Pons (tissue), 1 donor: ENCODE measurements at places on chromosomes 1 and 21.

- DNase-seq = no peak
Measured at GRCh38 chr21:46023555-46023954, 42.0 kb downstream of the COL6A1 start.

GRCh38 chr1:216814576-216815259 lies 91.5 kb upstream of the ESRRG start:
- no peak for DNase-seq

GRCh38 chr21:31326522-31327242 lies 17.4 kb downstream of the TIAM1 start:
- DNase-seq = peak; percentile 49

- no peak for DNase-seq
Measured at GRCh38 chr1:6099787-6100765, 54.4 kb downstream of the KCNAB2 start.

DNA sequence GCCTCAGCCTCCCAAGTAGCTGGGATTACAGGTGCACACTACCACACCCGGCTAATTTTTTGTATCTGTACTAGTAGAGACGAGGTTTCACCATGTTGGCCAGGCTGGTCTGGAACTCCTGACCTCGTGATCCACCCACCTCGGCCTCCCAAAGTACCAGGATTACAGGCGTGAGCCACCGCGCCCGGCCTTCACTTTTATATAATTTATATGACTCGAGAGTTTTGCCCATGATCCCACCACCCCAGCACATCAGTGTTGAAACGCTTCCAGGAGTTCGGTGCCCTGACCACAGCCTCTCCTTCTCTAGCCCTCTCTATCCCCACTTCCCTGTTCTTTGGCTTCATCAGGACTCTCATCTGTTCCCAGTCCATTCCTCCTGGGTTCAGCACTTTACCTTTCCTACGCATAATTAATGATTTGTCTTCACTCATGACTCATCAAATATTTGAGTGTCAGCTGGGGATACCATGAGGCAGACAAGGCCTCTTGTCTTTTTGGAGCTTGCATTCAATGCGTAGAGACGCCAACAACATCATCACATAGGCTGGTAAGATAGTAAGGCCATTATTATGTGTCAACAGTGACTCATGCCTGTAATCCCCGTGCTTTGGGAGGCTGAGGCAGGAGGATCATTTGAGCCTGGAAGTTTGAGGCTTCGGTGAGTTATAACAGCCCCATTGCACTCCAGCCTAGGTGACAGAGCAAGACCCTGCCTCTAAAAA lies 1.4 kb downstream of the PMF1 start:
- DNase-seq = peak; percentile 38

DNA sequence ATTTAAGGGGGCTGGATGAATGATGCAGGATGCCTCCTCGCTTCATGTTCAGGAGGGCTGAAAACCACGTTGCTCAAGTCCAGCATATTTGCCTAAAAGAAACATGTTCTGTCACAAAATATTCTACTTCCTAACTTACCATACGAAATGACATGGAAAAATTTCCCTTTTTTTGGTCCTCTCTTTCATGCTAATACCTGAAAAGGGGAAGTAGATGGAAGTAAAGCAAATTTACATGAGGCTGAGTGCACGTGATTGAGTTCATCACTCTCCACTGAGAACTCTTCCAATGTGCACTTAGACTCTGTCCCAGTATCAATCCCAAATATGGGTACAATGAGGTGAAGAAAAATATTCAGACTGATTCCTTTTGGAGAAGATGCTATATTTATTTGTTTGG lies 23.0 kb downstream of the XCL2 start:
- no peak for DNase-seq

- no peak for DNase-seq
Measured at GRCh38 chr1:179447489-179447888, 81.7 kb downstream of the AXDND1 start.

GRCh38 chr1:2597441-2598328 lies 11.1 kb downstream of the PRXL2B start:
- no peak for DNase-seq

DNA sequence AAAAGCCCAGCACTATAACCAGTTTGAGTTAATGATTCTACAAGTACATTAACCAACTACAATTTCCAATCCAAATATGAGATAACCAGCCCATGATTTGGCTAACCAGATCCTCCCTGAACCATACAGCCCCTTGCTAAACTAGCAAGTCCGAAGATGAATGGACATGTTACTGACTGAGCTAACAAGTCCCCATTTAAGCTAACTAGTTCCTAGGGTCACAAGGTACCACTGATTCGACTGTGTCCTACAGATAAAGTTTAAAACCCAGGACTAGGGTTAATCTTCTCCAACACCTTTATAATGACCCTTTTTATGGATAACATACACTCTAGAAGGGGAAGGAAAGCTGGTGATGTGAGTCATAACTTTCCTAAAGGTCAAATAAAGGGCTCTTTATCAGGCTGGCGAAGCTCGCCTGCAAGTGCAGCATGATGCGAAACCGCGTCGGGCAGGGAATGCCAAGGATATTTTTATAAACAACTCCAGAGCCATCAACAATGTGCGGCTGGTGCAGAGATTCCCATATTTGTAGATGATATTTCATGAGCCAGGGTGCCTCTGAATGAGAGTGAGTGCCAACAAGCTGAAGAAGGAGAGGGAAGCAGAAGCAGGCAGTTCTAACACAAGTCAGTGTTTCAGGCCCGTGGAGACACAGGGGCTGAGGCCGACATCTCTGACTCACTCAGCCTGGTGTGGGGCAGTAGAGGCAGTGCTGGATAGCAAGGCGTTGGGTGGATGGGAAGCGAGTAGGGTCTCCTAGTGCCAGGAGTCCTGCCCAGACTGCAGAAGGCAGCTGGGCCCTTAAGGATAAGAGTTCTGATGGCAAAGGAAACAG lies 75.6 kb upstream of the ROR1 start:
- DNase-seq = peak; percentile 56

DNA sequence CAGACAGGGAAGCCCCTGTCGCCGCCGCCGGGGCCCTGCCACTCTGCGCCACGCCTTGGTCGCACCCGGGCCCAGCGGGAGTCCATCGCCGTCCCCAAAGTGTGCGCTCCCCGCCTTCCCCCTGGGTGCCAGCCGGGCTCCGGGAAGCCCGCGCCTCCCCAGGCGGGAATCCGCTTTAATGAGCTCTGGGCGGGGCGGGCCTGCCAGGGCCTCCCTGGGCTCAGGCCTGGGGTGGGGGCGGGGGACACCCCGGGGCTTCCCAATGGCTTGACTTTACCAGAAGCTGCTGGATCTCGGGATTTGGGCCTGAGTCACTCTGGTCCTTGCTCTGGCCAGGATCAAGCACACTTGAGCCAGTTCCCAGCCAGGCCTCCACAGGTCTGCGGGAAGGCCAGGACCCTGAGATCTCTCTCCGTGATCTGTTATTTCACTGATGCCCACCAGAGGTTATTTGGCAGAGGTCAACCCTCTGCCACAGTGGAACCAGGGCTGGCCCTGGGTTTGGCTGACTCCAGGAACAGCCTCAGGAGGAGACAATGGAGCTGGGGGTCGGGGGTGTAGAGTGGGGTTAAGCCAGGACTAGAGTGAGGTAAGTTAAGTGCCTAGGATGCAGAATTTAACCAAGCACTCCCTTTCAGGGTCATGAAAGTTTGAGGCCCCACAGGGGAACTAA lies 178.4 kb upstream of the EDN2 start:
- peak; percentile 33 for DNase-seq

DNA sequence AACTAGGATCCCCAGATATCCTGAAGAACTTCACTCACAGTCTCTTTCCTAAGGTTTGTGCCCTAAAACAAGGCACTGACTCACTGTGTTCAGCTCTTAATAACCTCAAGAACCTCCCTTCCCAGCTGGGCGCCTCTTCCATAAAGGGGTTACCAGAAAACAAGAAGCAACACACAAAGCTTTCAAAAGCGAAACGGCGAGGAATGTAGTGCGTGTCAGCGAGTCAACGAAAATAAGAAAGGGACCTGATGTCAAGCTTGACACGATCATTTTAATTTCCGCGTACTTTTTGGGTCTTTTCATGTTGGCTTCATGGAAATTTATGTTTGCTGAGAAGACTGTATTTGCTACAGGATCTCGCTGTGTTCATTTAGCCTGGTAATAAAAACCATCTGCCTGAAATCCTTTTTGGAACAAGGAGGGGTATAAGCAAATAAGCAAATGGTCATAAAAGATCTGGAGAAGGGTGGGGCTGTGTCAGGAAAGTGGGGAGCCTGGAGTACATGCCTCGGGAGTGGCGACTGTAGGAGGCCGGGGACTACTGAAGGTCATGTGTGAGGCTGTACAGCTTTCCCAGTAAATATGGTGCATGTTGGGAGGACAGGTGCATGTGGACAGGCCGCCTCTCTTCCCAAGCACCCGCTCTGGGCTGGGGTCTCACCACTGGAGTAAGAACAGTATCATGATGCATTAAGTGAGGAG lies 11.4 kb upstream of the CLDN14 start:
- DNase-seq = no peak

DNA sequence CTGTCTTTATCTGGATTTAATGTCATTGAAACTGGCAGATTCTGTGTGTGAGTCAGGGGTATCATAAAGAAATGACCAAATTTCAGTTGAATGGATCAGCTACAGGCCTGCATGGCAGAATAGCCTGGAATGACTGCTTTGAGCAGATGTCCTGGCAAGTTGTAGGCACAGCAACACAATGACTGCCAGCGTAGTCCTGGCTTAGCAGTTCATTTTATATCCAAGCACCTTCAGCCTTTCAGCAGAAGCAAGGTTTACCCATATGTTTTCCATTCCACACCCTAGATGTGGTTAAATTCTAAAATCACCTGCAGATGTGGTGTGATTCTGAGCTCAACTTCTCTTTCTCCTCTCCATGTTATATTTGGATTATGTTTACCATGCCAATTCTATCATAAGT lies 22.3 kb upstream of the PTGFR start:
- no peak for DNase-seq

GRCh38 chr1:30425046-30425445 lies 298.3 kb downstream of the MATN1 start:
- no peak for DNase-seq

DNA sequence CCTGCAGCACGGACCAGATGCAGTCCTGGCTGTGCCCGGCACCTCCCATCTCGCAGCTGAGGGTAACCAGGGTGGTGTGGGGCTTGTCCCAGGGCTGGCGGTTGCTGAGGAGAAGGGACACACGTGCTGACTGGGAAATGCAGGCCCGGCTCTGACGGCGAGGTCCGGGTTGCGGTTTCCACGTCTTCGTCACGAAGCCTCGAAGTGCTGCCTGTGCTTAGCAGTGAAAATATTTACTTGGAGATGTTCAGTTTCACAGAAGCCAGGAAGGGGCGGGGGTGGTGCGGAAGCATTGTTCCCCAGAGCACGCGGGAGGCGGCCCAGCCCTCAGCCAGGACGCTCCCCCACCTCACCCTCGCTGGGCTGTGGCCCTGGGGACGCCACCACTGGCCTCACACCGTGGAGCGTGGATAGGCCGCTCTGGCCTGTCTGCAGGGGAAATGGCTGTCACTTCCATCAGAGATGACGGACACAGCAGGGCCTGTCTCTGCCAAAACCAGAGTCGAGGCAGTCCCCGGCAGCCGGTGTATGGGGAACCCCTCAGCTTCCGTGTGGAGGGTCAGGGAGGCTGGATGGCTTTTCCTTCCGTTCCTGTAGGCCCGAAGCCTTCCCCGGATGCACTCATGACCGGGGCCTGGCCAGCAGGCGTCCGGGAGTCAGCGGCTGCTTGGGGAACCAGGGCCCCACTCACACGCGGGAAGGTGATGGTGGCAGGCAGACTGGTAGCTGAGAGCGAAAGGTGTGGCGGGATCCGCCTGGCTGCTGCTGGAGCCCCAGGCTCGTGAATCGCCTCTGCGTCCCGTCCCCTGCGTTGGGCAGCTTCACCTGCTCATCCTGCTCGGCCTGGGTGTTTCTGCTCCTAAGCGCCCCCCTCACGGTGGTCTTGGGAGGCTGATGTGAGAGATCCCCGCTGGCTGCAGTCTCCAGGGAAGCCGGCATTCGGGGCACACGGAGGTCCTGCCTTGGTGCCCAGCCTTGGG lies 14.7 kb upstream of the POFUT2 start:
- no peak for DNase-seq

DNA sequence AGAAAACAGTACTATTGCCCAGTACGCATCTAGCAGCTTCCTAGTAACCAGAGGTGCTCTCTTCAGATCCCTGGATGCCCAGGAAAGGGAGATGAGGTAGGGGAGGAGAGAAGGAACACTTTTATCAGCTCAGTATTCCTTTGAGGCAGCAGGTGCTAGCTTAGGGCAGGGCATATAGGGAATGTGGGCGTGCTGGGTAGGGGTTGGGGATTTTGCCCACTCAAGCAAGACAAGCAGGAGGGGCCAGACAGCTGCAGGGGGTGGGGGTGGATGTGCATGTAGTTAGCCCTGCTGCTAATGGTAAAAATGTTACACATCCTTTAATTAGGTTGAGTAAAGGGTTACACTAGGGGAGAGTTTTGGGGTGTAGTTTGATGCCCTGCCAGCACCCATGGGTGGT lies 18.1 kb upstream of the AVPR1B start:
- no peak for DNase-seq

DNA sequence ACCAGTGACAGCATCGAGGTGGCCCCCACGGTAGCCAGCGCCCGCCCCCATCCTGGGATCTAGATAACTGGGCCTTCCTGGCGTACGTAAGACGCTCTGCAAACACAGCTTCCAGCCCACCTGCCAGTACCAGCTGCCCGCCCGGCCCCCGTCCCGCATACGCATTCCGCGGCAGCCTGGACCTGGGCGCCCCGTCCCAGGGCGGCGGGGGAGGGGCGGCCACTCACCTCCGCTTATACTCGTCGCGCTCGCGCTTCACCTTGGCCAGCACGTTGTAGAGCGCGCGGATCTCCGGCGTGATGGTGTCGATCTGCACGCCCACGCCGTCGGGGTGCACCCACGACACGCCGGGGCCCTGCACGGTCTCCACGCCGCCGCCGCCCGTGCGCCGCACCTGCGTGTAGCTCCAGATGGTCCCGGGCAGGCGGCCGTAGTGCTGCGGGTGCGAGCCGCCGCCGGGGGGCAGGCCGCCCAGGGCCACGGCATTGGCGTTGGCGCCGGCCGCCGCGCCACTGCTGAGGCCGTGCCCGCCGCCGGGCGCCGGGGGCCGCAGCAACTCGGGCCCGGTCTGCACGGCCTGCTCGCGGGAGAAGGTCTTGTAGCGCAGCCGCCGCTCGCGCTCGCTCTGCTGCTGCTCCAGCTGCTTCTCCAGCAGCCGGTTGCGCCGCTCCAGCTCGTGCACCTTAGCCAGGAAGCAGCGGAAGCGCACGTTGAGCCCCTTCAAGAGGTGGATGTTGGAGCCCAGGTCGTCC lies 859 bp downstream of the IFFO2 start:
- no peak for DNase-seq

GRCh38 chr1:34742667-34743270 lies 12.1 kb upstream of the GJB5 start:
- peak; percentile 29 for DNase-seq

GRCh38 chr1:157732755-157733154 lies 32.2 kb upstream of the FCRL3 start:
- no peak for DNase-seq

- no peak for DNase-seq
Measured at GRCh38 chr21:41875086-41875485, 4.1 kb downstream of the PRDM15 start.

DNA sequence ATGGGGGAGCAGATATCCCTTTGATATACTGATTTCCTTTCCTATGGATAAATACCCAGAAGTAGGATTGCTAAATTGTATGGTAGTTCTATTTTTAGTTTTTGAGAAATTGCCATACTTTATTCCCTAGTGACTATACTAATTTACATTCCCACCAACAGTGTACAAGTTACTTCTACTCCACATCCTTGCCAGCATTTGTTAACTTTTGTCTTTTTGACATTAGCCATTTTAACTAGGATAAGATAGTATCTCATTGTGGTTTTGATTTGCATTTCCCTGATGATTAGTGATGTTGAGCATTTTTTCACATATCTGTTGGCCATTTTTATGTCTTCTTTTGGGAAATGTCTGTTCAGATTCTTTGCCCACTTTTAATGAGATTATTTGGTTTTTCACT lies 620.6 kb upstream of the CAMK1G start:
- DNase-seq = no peak
